Fibroblast of lung (primary cell): ENCODE measurements at places on chromosomes 2 and 18.

DNA sequence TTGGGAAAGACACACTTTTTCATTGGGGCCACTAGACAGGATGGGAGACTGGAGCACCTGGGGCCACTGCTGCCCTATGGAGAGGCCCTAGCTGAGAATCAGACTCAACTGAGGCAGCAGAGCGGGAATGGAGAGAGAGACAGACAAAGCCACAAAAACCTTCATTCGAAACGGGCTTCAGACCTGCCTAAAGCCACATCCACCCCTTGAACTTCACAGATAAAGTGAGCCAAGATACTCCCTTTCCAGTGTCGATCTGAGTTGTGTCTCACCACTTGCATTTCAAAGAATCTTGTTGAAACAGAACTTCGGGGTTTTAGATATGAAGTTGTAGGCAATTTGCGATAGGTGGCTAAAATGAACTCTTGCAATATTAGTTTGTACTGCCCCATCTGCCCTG lies 11.3 kb upstream of the LDLRAD4 start:
- H3K4me1 ChIP-seq: no peaks in the 10 kb centered on the region
- H3K27ac ChIP-seq: no peak overlapping the region
- no peaks in the 10 kb centered on the region for H3K36me3 ChIP-seq
- no peak for DNase-seq
- no peak overlapping the region for H3K4me3 ChIP-seq

GRCh38 chr2:112160283-112161250 lies 22.4 kb downstream of the FBLN7 start:
- no peak for DNase-seq
- no peaks in the 10 kb centered on the region for H3K27me3 ChIP-seq
- H3K4me1 ChIP-seq: no peaks in the 10 kb centered on the region
- H3K4me3 ChIP-seq: no peak overlapping the region

DNA sequence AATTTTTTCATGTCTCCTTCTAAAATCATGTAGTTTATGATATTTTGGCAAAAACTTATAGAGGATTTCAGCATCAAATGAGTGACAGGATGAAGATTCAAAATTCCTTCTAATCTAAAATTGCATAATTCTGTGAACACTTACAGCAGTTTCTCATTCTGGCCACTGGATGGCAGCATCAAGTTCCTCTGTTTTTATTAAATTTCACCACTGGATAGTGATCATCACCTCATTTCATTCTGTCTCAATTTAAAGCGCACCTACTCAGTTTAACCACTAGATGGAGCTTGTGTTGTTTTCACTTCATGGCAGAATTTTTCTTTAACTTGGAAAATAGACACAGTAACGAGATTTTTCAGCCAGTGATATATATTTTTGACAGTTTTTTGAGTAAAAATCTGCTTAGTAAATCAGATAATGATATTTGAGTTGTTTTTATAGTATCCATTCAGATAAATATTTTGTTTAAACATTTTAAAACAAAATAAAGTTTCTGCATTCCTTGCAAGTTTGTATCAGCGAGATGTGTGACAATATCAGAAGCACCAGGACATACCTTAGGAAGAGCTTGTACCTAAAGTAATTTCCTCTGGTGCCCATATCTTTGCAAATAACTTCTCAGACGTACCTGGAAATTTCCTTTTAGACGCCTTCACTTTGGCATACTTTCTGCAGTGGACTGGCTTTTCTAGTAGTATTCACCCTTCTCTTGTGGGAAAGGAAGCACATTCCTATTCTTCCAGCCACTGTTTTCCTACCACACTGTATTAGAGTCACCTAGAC lies 94.7 kb upstream of the ARHGAP15 start:
- no peaks in the 10 kb centered on the region for H3K4me1 ChIP-seq
- H3K36me3 ChIP-seq: no peaks in the 10 kb centered on the region
- peak; percentile 67 for DNase-seq
- no peaks in the 10 kb centered on the region for H3K27me3 ChIP-seq
- H3K27ac ChIP-seq: no peak overlapping the region

- H3K4me3 ChIP-seq: no peak overlapping the region
- no peaks in the 10 kb centered on the region for H3K36me3 ChIP-seq
- no peaks in the 10 kb centered on the region for H3K4me1 ChIP-seq
- H3K27ac ChIP-seq: no peak overlapping the region
Observed at GRCh38 chr18:32274307-32274706, 84.5 kb downstream of the MEP1B start.

- peaks cover 9% of the 10 kb centered on the region for H3K4me1 ChIP-seq
- no peaks in the 10 kb centered on the region for H3K27me3 ChIP-seq
- no peak overlapping the region for H3K27ac ChIP-seq
Observed at GRCh38 chr2:149645391-149645790, 57.8 kb upstream of the MMADHC start.

- no peaks in the 10 kb centered on the region for H3K27me3 ChIP-seq
- H3K4me3 ChIP-seq: peak within 1 kb of the TSS; percentile 69
- peaks cover 3% of the 10 kb centered on the region for H3K4me1 ChIP-seq
- DNase-seq: peak; percentile 86
- H3K27ac ChIP-seq: no peak within 1 kb of the TSS
Observed at GRCh38 chr2:166494140-166494624, at the start of gene SCN7A. TSS of gene SCN7A (minus strand) at chr2:166494249. CDS start at chr2:166477696, 16,553 bp downstream.

DNA sequence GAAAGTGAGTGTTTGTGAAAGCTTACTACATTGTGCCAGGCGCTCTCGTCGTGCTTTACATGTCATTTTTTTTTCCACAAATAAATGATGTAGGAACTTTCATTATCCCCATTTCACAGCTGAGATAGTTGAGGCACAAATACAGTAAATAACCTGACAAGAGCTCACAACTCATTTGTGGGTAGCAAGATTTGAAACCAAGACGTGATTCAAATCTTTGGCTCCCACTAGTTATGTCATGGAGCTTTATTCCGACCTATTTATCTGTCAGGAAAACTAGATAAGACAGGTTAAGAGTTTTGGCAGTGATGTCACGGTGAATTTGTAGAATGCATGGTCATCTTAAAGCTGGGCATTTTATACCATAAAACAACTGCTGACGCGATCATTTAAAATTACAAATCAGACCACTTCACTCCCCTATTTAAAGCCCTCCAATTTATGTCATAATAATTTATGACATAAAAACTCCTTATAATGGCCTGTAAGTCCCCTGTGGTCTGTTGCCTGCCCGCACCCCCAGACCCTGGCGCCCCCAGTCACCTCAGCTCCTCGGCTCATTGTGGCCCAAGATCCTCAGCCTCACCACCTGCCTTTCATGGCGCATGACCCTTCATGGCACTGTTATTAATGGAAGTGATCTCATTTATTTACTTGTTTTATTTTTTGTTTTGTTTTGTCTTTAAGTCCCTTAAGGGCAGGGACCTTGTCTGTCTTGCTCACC lies 678 bp upstream of the ZNF24 start:
- peaks cover 2% of the 10 kb centered on the region for H3K4me1 ChIP-seq
- H3K27me3 ChIP-seq: no peaks in the 10 kb centered on the region

GRCh38 chr2:138676619-138677021 lies 103.6 kb downstream of the NXPH2 start:
- no peaks in the 10 kb centered on the region for H3K4me1 ChIP-seq
- no peaks in the 10 kb centered on the region for H3K36me3 ChIP-seq
- no peak overlapping the region for H3K27ac ChIP-seq
- no peaks in the 10 kb centered on the region for H3K27me3 ChIP-seq
- no peak for DNase-seq

DNA sequence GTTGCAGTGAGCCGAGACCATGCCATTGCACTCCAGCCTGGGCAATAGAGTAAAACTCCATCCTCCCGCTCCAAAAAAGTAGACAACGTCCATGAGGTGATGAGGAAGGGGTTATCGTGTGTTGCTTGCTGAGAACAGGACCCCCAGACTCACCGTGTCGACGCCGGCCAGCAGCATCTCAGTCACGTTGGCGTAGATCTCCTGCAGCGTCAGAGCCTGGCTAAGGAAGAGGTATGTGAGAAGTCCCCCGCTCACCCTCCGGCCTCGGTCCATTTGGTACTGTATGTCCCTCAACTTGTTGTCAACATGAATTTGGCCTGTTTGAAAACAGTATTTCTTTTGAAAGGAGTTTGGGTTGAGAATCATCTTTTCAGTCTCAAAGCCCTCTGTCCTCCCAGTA lies 20.9 kb downstream of the CYP27C1 start:
- no peak overlapping the region for H3K4me3 ChIP-seq
- H3K27ac ChIP-seq: no peak overlapping the region
- H3K36me3 ChIP-seq: no peaks in the 10 kb centered on the region
- H3K27me3 ChIP-seq: peaks cover 7% of the 10 kb centered on the region
- no peak for DNase-seq
- H3K4me1 ChIP-seq: no peaks in the 10 kb centered on the region

- no peaks in the 10 kb centered on the region for H3K4me1 ChIP-seq
- DNase-seq: no peak
- H3K36me3 ChIP-seq: no peaks in the 10 kb centered on the region
Observed at GRCh38 chr2:225788571-225789094, 389.1 kb downstream of the NYAP2 start.

GRCh38 chr2:152627351-152627957 lies 89.8 kb downstream of the PRPF40A start:
- H3K27ac ChIP-seq: no peak overlapping the region
- no peak overlapping the region for H3K4me3 ChIP-seq
- H3K27me3 ChIP-seq: no peaks in the 10 kb centered on the region
- no peaks in the 10 kb centered on the region for H3K36me3 ChIP-seq

DNA sequence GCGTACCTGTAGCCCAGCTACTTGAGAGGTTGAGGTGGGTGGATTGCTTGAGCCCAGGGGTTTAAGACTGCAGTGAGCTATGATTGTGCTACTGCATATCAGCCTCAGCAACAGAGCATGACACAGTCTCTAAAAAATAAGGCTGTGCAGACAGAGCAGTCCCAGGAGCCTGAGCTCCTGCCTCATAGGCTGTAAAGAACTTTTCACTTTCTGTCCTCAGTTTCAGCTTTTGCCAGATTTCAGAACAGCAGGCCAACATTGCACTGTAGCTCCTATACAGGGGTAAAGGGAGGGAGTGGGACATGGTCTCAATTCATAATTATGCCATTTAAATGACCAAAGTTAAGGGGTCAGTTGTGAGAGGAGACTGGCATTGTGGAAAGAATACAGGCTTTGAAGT lies 150.6 kb downstream of the GALNT1 start:
- H3K27ac ChIP-seq: no peak overlapping the region
- DNase-seq: no peak
- no peaks in the 10 kb centered on the region for H3K27me3 ChIP-seq
- H3K4me3 ChIP-seq: no peak overlapping the region

- no peak overlapping the region for H3K27ac ChIP-seq
- DNase-seq: no peak
- no peak overlapping the region for H3K4me3 ChIP-seq
- no peaks in the 10 kb centered on the region for H3K36me3 ChIP-seq
- no peaks in the 10 kb centered on the region for H3K4me1 ChIP-seq
Observed at GRCh38 chr2:13260402-13260801, 543.7 kb downstream of the TRIB2 start.

DNA sequence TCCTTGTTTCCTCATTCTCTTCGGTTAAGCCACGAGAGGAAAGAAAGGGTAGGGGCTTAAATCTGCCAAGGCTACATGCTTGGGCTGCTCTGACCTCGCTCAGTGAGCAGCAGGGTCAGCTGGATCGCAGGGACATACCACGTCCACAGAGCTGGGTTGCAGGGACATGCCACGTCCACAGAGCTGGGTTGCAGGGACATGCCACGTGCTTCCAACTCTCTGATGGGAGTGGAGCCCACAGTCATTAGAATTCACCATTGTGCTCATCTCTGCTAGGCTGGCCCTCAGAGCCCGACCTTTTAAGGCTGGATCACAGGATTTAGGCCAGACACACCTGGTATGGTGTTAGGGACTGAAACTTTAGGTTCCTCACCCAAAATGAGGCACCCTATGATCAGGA lies 107.4 kb upstream of the SEC11C start:
- H3K4me3 ChIP-seq: no peak overlapping the region
- no peak for DNase-seq
- H3K27ac ChIP-seq: no peak overlapping the region
- no peaks in the 10 kb centered on the region for H3K27me3 ChIP-seq
- no peaks in the 10 kb centered on the region for H3K4me1 ChIP-seq
- no peaks in the 10 kb centered on the region for H3K36me3 ChIP-seq

GRCh38 chr2:82139979-82140611 lies 1835.5 kb upstream of the LRRTM1 start:
- H3K27me3 ChIP-seq: no peaks in the 10 kb centered on the region
- no peak overlapping the region for H3K27ac ChIP-seq
- no peaks in the 10 kb centered on the region for H3K36me3 ChIP-seq
- no peak overlapping the region for H3K4me3 ChIP-seq
- H3K4me1 ChIP-seq: no peaks in the 10 kb centered on the region

DNA sequence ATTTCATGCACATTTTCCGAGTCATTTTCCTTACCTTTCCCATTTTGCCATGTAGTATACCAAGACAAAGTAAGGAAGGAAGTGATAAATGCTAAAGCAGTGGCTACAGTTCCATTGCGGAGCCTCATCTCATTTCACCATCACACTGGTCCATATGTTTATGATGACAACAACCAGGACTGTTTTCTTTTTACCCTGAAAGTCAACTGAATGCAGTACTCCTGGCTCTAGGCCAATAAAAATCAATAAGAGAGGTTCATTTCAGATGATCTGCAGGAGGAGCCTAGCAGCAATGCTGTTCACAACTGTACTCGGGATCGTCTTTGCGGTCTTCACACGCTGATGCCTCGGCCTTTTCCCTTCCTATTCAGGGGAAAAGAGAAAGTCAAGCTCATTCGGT lies 4.7 kb downstream of the MGAT4A start:
- peaks cover 2% of the 10 kb centered on the region for H3K4me1 ChIP-seq
- no peak overlapping the region for H3K4me3 ChIP-seq
- H3K27ac ChIP-seq: no peak overlapping the region
- DNase-seq: no peak
- H3K36me3 ChIP-seq: no peaks in the 10 kb centered on the region

GRCh38 chr18:62880673-62881364 lies 165.5 kb downstream of the PHLPP1 start:
- DNase-seq: no peak
- no peak overlapping the region for H3K4me3 ChIP-seq
- H3K27ac ChIP-seq: no peak overlapping the region
- H3K4me1 ChIP-seq: peaks cover 11% of the 10 kb centered on the region
- H3K27me3 ChIP-seq: no peaks in the 10 kb centered on the region

GRCh38 chr2:233542507-233542906 lies 24.1 kb downstream of the USP40 start:
- no peak overlapping the region for H3K4me3 ChIP-seq
- H3K36me3 ChIP-seq: no peaks in the 10 kb centered on the region
- no peaks in the 10 kb centered on the region for H3K4me1 ChIP-seq
- DNase-seq: peak; percentile 81

DNA sequence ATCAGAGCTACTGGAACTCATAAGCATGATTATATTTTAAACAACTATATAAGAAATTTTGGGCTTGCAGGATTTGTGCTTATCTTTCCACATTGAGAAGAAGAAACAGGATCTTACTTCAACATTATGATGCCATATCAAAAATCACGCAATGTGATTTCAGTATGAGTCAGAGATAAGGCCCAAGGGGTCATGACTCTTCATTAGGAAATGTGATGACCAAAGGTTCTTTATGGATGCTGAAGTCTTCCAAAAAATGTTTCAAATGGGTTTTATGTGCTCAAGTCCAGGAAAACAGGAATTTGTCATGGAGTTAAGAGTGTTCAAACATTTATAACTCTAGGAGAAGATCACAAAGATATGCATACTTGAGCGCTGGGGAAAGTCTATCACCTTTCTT lies 7.8 kb upstream of the SERPINB2 start:
- no peak overlapping the region for H3K4me3 ChIP-seq
- H3K4me1 ChIP-seq: peaks cover 7% of the 10 kb centered on the region
- peak; percentile 7 for DNase-seq
- H3K36me3 ChIP-seq: no peaks in the 10 kb centered on the region
- no peak overlapping the region for H3K27ac ChIP-seq
- H3K27me3 ChIP-seq: no peaks in the 10 kb centered on the region
